ENCODE measurements at places on chromosomes 7 and 10.

DNA sequence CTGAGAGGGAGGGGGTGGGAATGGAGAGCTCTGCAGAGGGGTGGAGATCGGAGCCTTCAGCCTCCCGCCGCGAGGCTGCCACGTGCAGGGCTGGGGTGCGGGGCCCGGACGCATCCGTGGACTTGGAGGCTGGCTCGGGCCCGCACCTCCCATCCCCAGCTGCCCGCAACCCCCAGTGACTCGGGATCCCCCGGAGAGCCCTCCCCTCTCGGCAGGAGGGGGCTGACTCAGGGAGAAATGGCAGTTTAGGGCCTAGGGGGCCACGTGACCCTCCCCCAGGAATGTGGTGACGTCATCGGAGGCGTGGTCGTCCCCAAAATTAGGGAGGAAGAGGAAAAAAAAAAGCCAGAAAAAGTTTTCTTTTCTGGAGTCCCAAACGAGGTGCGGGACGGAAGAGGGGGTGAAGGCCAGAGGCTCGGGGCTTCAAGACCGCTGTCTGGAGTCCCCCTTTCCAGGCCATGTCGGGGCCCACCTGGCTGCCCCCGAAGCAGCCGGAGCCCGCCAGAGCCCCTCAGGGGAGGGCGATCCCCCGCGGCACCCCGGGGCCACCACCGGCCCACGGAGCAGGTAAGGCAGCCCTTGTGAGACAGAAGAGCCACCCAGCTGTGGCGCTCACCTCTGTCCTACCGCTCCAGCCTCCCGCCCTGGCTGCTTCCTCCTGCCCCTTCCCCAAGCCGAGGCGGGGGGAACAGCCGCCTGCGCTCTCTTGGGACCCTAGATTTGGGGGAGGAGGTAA, at the start of gene TRIP6:
TRIP6 (plus strand) TSS at position 348 of the 736 bp plus-strand sequence; CDS start at position 459, 111 bp downstream.
- no peak for DNase-seq

DNA sequence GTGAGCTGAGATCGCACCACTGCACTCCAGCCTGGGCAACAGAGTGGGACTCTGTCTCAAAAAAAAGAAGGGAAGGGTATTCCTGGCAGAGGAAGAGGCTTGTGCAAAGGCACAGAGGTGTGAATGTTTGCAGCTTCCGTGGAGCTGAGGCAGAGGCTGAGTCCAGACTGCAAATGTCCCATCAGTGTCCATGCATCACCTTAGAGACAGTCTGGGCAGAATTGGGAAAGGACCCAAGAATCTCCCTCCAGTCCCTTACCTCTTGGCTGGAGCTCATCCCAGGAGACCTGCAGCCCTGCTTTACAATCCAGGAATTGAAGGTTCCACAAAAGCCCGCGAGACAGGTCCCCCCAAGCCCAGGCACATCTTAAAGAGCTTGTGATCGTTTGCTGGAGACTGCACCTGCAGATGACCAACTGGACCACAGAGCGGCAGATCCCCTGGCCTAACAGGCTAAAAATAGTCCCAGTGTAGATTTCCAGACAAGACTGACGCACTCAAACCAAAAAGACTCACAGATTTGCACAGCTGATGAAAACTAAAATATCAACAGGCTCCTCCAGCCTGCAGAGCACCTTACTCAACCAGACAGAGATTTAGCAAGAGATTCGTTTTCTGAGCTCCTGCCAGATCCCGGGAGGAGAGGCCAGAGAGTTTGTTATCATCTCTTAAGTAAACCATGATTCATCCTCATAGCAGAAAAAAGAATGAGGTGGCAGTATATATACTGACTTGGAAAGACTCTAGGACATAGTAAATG, 22.9 kb upstream of the NANOS1 start:
- DNase-seq: peak; percentile 47

- DNase-seq: no peak
Observed at GRCh38 chr7:156423876-156424275, 216.7 kb upstream of the RNF32 start.

DNA sequence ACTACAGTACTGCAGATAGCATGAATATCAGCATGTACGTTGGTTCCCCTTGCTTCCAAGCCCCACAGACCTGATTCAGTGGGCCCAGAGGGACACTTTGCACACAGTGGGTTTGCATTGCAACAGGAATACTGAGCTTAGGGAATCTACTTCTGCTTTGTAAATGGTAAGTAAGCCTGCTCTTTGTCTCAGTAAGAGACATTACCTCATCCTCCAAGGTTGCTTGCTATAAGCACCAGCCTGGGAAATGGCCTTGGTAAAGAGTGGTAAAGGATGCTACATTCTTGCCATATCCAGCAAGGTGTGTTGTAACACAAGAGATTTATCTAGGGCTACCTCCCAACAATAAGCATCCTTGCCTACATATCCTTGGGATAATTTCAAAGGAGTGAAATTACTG, 730.5 kb downstream of the INHBA start:
- no peak for DNase-seq

- no peak for DNase-seq
Observed at GRCh38 chr10:5965266-5965665, 12.1 kb downstream of the IL15RA start.

- no peak for DNase-seq
Observed at GRCh38 chr10:117653170-117653515, 110.6 kb downstream of the EMX2 start.

DNA sequence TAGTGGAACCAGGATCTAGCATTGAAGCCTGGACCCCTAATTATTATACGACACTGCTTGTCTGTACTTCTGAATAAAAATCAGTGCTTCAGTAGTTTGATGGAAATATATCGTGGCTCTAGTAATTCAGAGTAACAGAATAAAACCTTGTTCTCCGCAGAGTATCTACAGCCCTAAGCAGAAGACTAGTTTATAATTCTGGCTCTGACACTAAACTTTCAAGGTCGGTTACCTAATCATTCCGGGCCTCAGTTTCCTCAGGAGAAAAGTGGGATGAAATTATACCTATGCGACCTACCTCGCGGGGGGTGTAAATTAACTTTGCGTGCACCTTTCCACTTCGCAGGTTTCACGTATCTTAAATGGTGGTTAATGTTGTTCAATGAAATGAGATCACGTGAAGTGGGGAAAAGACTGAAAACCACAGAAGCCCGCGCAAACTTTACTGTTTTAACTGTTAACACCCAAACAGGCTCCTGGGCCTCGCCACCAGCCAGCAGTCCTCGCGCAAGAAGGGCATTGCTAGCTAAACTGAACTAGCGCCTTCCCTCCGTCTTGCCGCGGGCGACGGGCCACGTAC, 615 bp downstream of the THAP5 start:
- no peak for DNase-seq

GRCh38 chr7:147485660-147486210, 1104.8 kb upstream of the C7orf33 start:
- DNase-seq: no peak

DNA sequence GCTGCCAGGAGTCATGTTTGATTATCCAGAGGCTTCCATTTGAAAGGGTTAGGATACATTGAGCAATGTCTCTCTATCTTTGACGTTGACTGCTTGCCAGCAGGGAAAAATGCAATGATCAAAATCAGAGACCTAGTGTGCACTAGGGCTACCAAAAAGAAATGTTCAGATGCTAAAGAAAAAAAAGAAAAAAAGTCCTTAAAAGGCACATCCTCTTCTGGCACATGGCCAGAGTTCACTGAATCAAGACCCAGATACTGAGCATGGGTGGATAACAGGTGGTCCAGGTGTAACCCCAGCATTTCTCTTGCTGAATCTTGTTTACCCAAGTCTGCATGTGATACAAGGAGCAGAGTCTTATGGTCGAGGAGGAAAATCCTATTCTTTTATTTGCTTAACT, 899.3 kb downstream of the SORCS3 start:
- no peak for DNase-seq

- no peak for DNase-seq
Observed at GRCh38 chr10:121183236-121183635, 332.1 kb downstream of the WDR11 start.

DNA sequence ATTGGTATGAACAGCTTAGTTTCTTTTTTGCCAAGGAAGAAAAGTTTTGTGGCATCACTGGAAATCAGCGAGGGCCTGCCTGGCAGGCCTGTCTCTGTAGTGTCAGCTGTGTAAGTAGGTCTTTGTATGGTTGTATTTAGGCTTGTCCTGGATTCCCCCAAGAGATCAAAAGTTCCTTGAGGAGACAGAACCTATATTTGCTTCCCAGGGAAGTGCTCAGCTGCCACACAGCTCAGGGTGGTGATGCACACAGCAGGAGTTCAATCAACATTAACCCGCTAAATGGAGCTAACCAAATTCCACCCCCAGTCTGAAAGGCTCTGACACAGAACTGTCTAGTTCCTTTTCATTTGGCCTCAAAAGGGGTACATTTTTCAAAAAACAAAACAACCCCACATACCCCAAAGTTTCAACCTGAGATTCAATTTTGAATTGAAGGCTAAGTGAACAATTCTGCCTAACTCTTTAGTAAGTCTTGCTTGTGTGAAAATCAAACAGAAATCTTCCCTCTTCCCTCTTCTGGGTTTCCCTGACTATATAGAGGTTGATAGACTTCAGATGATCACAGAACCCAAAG, 124.4 kb downstream of the CLEC2L start:
- no peak for DNase-seq

- DNase-seq: no peak
Observed at GRCh38 chr7:35646289-35647023, 48.5 kb downstream of the HERPUD2 start.

- DNase-seq: no peak
Observed at GRCh38 chr7:142720172-142720773, 29.0 kb upstream of the PRSS1 start.

DNA sequence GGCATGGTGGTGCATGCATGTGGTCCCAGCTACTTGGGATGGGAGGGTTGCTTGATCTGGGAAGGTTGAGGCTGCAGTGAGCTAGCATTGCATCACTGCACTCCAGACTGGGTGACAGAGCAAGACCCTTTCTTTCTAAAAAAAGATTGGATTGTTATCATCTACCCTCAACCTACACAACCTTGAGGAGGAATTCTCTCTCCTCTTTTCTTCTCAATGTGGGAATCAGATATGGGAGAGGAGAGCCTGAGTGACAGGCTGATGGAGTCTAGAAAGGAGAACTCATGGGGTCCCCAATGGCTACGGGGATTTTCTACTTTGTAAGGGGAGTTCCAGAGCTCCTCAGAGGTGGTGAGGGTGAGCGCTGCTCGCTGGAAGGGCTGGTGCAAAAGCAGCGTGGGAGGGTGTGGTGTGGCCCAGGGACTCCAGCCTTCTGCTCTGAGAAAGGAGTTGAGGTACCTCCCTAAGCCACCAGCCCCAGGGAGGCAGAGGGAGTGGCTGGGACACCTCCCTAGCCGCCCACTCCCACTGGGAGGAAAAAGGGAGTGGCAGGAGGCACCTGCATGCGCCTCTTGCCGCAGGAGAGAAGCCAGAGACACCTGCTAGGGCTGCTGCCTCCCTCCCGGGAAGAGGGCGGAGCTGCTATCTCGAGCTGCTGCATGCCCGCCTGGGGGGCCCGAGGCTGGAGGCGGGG, 48.4 kb downstream of the GATA3 start:
- no peak for DNase-seq

Data from BE2C (cell line).